ENCODE measurements at places on chromosomes 4 and X.

DNA sequence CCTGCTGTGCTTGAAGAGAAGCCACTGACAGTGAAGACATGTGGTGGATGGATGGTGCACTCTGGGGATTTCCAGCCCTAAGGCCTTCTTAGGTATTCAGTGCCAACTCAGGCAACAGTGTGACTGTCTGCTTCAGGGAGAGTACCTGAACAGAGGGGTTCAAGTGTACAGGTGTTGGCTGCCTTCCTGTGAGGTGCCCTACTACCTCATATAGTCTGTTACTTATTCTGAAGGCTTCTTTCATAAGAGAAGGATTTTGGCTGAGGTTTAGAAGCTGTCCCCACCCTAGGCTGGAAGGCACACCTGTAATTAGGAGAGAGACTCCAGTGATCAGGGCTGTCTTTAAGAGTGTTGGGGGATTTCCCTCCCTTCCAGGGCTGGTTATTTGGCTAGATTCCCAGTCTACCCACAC lies 1.8 kb downstream of the FTHL17 start:
- DNase-seq: no peak

GRCh38 chrX:109187473-109188168 lies 294.3 kb downstream of the GUCY2F start:
- no peak for DNase-seq

GRCh38 chr4:159227984-159228383 lies 125.1 kb downstream of the RAPGEF2 start:
- no peak for DNase-seq

GRCh38 chr4:150106886-150107285 lies 28.6 kb downstream of the DCLK2 start:
- DNase-seq: no peak

DNA sequence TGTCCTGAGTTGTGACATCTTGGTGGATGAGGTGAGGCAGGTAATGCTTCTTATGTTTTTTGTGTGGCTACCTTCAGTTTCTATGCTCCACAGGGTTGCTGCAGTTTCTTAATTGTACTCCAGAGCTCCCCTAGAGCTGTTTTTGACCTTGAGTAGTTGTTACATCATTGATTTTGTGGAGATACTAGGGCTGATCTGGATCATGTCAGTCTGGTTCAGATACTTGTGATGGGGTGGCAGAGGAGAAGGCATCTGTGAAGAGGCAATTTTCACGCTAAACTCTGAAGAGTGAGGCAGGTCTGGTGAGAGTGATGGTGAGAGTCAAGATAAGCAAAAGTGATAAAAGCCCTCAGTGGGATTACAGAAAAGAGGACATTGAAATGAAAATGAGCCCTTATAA lies 1180.2 kb downstream of the RAPGEF2 start:
- DNase-seq: no peak

- no peak for DNase-seq
Observed at GRCh38 chr4:163171590-163171989, 4.9 kb upstream of the NAF1 start.

GRCh38 chrX:2576793-2577192 lies 76.0 kb upstream of the DHRSX start:
- DNase-seq: no peak

DNA sequence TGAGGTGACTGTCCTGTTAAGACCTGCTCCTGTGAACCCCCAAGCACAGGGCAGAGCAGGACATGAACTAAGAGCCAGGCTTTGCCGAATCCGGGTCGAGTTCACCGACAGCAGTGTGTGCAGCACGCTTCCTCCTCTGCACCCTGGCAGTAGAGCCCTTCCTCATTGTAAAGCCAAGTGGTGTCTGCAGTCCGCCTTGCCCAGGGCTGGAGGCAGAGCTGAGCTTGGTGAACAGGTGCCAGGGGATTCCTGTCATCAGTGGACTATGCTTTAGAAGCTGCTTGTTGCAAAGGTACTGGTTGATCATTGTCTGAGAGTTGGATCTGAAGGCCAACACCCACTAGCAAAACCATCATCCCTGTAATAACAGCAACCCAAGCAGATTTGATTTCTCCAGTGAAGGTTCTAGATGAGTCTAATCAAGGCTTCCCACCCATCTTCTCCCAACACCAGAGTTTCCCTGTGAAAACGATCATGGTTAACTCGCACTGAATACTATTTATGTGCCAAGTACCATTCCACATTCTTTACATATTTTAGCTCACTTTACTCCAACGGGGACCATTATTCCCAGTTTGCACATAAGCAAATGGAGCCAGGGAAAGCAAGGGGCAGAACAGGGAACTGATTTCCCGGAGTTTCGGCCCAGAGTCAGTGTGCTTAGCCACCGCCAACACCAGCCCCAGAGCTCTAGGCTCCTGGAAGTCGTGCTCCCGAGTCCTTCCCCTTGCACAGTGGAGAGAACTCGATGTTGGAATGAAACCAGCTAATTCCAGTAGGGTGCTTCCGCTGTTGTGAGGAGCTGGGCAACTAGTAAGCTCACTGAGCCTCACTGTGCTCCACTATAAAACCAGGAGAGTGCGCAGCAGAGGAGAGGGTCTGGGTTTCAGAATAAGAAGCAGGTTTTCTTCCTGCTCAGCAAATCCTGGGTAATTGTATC lies 1.4 kb upstream of the SLC34A2 start:
- no peak for DNase-seq

- no peak for DNase-seq
Observed at GRCh38 chrX:66013194-66013816, 26.6 kb downstream of the VSIG4 start.

DNA sequence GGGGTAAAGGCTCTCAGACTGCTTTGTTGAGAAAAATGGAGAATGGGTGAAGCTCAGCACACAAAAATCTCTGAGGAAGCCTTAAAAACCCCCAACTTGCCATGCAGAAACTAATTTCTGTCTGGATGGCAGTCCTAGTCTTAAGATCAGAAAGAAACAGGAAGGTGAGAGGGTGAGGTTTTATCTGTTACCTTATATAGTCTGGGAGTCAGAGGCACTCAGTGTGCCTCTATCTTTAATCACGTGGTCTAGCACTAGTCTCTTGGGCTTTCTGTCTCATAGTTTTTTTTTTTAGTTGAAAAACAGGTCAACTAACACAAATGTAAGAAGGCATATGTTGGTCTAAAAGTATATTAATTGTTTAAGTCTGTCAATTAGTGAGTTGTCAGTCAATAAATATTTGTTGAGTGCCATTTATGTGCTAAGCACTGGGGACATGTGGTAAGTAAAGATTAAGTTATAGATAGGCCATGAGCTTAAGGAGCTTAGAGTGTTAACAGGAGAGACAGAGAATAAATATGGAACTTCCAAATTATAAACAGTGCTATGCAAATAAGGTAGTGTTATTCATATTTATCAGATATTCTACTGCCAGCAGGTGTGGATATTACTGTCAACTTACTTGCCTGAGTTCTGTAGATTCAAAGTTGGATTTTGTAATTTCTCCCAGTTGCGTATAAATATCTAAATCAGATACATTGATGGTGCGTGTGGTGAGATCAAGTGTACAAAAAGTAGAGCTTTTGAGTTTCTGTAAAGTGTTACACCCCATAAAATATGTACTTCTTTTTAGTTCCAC lies 7.0 kb downstream of the CYBB start:
- DNase-seq: no peak

- no peak for DNase-seq
Observed at GRCh38 chr4:182367153-182367552, 124.0 kb downstream of the TENM3 start.

GRCh38 chr4:1749370-1749769 lies 28.0 kb downstream of the TACC3 start:
- no peak for DNase-seq

- no peak for DNase-seq
Observed at GRCh38 chr4:152974468-152975379, 38.6 kb downstream of the FHDC1 start.

DNA sequence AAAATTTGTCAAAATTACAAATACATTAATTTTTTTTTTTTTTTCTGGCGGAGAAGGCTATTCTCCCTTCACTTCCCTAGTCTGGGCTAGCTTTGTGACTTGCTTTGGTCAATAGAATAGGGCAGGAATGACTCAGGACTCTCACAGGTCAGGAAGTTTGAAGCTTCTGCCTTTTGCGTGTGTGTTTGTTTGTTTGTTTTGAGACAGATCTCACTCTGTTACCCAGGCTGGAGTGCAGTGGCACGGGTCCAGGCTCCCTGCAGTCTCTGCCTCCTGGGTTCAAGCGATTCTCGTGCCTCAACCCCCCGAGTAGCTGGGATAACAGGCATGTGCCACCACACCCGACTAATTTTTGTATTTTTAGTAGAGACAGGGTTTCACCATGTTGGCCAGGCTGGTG lies 55.9 kb upstream of the USP9X start:
- no peak for DNase-seq

DNA sequence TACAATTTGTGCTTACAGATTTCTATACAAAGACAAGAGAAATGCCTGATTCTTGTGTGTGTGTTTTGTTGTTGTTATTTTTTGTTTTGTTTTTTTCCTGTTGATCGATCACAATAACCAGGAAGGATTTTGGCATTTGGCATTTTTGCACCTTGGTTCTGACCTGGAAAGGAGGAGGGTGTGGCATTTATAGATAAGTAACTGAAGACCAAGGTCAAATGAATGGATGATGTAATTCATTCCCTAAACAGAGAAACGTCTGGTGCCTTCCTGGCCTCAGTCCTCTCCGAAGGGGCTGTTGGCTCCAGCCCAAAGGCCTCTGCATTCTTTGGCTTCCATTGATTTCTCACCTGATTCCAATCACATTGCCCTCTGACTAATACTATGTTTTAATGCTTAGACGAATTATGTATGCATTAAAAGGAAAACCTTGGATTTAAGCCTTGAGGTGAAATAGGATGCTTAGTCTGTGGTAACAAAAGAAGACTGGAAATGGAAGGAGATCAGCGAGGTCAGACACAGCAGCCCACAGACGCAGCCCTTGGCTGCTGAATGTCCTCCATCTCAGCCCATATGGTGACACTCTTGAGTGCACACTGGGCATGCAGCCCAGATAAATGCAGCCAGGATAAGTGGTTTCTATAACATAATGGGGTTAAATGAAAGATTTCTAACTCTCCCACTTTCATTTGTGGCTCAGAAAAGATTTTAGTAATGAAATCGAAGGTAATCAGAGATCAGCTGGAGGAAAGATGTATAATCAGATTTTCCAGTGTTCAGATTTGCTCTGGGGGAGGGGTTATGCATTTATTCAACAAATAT lies 60.5 kb upstream of the TRIM2 start:
- DNase-seq: peak; percentile 56

DNA sequence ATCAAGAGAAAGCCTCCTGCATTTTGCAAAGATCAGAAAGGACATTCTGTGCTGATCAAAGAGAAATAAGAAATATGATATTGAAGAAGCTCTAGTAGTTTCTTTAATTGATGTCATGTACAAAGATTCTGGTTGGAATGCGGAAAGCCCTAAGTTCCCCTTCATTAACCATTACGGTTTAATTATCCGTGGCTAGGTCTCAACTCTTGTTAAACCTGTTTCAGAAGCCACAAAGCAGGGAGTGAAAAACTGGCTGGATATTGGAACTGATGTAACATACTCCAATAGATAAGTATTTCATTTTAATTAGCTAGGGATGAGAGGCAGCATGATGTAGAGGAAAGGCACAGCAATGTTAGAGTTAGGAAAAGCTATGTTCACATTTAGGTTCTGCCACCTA lies 55.7 kb downstream of the SPANXN3 start:
- no peak for DNase-seq

DNA sequence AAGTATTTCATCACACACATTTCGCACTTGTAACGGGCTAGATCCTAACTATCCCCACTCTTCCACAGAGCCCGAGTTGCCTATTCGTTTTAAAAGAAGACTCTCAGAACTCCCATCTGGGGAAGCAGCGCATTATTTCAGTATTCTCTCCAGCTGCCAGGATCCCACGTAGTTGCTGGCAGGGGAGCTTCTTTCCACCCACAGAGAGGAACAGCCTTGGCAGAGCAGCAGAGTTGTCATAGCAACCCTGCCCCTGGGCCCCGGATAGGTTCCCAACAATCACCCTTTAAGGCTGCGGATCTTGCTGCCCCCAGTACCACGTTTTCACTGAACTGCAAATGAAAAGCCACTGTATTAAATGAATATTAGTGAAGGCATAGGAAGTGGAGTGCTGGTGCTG lies 106.7 kb downstream of the GPM6A start:
- DNase-seq: no peak

- DNase-seq: no peak
Observed at GRCh38 chrX:72604112-72604511, 31.5 kb upstream of the HDAC8 start.

DNA sequence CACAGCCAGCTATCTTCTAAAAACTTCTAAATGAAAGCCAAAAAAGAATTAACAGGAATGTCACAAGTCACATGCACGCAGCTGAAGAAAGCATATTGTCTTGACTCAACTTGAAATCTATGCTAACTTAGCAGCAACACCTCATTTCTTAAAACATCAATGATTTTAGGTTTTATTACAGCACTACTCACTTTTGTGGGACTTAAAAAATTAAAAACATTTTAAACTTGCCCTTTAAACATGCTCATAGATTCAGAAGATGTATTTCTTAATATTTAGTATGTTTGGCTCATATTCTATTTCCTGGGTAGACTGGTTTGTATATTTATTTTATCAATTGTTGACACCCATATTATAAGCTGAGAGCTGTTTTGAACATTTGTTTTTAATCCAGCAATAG lies 279.4 kb downstream of the NKX6-1 start:
- no peak for DNase-seq

GRCh38 chrX:131572372-131573014 lies 28.6 kb downstream of the OR13H1 start:
- no peak for DNase-seq

GRCh38 chrX:87045352-87045751 lies 472.2 kb upstream of the KLHL4 start:
- no peak for DNase-seq

- DNase-seq: no peak
Observed at GRCh38 chr4:167785523-167785922, 306.8 kb upstream of the ANXA10 start.

- no peak for DNase-seq
Observed at GRCh38 chr4:178165251-178165950, 723.2 kb upstream of the AGA start.

- DNase-seq: no peak
Observed at GRCh38 chrX:65910899-65911298, 129.0 kb downstream of the VSIG4 start.

- DNase-seq: no peak
Observed at GRCh38 chr4:36374836-36375511, 93.6 kb downstream of the DTHD1 start.

DNA sequence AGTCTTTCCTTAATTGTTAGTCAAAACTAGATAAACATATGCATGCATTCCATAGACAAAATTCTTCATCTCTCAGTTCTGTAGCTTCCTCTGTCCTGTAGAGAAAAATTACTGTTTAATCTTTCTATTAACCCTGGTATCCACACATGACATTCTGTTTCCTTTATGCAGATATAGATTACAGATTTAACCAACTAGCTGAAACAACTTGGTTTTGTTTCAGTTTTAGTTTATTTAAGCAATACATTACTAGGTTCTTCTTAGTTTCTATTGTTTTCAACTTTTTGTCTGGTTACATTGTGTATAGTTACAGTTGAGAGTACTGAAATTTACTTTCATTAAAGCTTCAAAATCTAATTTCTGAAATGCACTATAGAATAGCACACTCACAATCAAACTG lies 933.9 kb upstream of the EPHA5 start:
- DNase-seq: no peak

Data from NCI-H510A treated with DMSO at 0.1 percent for 48 hours (cell line).